Foreskin melanocyte (primary cell): ENCODE measurements at places on chromosomes 7 and 10.

DNA sequence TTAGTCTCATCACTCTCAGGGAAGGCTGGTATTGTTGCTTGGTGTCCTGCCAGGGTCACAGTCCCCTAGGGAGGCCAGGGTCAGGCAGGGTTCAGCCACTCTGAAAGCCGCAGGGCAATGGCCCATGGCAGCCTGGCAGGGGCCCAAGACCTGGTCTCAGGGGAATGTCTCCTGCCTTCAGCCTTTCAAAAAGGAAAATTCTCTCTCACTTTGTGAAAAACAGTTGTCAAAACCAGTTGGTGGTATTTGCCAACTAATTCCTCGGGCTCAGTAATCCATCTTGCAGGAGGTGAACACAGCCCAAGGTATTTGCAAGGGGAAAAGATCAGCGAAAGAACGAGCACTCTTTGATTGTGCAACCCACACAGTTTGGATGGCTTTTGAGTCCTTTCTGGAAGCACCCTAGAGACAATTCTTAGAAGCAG, 101.5 kb downstream of the JCAD start:
- no peak for DNase-seq

DNA sequence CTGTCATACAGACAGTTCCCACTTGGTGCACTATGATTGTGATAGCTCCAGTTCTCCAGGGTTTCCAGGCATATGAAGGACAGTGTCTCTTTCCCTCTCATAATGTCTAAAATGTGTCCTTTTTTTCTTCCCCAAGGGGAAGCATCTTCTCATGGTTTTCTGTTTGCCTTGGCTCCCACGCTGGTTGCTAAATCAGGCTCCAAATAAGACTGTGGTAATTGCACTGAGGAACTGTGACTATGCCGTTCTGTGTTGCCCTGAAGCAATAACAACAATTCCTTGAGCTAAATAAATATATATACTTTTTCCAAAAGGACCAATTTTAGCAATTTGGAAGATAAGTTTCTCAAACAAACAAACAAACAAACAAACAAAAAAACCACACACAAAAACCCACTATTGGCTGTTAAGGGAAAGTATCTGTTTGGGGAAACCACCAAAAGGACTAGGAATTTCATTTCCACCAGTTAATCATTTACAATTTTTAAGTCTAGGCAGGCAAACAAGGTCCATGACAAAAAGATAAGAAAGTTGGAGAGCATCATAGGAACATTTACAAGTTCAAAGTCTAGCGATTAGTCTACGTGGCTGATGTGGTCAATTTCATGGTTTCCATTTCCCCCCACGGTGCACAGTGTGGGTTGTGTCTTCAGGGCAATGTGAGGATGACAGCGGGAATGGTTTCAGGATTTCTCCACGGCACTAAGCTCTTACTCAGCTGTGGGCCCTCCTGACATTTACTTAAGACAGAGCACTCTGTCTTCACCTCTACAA, 62.4 kb downstream of the THNSL1 start:
- no peak for DNase-seq

GRCh38 chr10:75398692-75399460, 2.7 kb downstream of the ZNF503 start:
- no peak for DNase-seq

- no peak for DNase-seq
Measured at GRCh38 chr10:20740120-20740519, 157.0 kb downstream of the NEBL start.

- DNase-seq, result peak; percentile 48
Measured at GRCh38 chr7:16982640-16983350, 101.0 kb upstream of the AGR3 start.

- no peak for DNase-seq
Measured at GRCh38 chr7:134186801-134187200, 59.7 kb downstream of the LRGUK start.

GRCh38 chr10:77041636-77042258, 595.9 kb downstream of the KCNMA1 start:
- no peak for DNase-seq

DNA sequence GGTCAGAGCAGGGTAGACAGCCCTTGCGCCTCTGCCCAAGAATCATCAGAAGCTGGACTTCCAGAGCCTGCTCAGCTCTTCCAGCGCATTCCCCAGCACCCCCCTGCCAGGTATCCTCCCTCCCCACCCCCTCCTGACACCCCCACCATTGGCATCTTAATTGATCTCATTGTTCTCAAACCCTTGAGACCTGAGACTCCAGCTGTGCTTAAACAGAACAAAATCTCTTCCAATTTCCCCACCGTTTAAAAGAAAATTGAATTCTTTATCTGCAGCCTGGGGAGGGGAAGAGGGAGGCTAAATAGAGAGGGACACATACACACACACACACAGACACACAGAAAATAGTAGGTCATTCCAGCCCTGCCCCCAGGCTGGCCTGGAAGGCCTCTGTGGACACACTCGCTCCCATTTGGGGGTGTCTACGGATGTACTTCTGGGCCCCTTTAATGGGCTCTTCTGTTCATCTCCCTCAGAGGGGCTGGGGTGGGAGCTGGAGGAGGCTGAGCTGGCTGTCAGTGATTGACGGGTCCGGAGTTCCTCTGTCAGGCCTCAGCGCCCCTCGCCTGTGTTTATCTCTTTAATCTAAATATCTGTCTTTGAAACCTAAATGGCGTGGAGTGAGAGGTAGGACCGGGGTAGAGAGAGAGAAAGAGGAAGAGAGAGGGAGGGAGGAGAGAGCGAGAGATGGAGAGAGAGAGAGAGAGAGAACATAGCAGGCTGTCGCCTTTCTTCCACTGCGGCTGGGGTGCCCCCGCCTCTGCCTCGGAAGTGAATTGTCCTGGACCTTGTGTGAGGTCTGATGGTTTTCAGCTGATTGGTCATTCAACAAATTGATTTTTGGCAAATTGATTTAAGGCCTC, 61.7 kb downstream of the C10orf105 start:
- no peak for DNase-seq

- no peak for DNase-seq
Measured at GRCh38 chr10:129523031-129523722, 56.1 kb downstream of the MGMT start.

GRCh38 chr10:74799721-74800221, 26.6 kb upstream of the KAT6B start:
- DNase-seq, result no peak

GRCh38 chr10:12733271-12733670, 268.2 kb downstream of the CCDC3 start:
- DNase-seq, result no peak

GRCh38 chr10:131130025-131130424, 181.5 kb downstream of the TCERG1L start:
- peak; percentile 17 for DNase-seq

GRCh38 chr7:13948019-13948801, 41.3 kb downstream of the ETV1 start:
- no peak for DNase-seq

DNA sequence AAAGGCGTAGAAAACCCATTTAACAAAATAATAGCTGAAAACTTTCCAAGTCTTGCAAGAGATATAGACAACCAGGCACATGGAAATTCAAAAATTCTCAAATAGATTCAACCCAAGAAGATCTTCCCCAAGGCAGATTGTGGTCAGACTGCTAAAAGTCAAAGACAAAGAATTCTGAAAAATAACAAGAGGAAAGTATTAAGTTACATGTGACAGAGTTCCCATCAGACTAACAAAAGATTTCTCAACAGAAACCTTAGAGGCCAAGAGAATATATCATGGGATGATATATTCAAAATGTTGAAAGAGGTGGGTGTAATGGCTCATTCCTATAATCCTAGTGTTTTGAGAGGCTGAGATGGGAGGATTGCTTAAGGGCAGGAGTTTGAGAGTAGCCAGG, 59.8 kb downstream of the TMEM178B start:
- DNase-seq, result peak; percentile 97

GRCh38 chr7:1181640-1182039, 21.6 kb upstream of the ZFAND2A start:
- DNase-seq, result no peak

DNA sequence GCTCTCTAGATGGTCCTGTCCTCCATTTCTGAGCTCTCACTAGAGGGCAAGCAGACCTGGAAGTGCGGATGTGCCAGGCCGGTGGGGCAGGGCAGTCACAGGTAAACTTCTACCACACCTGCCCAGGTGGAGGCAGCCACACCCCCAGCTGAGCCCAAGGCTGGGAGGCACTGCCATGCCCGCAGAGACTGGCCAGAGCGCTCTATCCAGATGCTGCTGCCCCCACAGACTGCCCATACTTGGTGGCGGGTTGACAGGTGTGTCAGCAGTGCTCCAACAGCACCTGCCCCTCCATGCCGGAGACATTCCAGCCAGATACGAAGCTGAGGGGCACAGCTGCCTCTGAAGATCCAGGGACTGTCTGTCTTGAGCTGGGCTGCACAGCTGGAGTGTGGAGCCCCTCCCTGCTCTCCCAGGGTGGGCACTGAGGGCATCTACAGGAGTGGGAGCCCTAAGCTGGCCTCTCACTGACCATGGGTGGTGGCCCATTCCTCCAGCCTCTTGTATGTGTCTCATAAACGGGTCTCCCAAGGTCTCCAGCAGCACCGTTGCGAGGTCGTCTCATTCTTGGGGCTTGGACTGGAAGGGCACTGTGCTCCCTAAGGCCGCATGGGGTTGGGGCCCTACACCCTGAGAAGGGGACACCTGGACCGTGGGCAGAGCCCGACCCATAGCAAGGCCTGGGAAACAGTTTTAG, 38.2 kb upstream of the PPIF start:
- DNase-seq, result no peak

- no peak for DNase-seq
Measured at GRCh38 chr7:26404189-26404996, 112.7 kb downstream of the SNX10 start.

DNA sequence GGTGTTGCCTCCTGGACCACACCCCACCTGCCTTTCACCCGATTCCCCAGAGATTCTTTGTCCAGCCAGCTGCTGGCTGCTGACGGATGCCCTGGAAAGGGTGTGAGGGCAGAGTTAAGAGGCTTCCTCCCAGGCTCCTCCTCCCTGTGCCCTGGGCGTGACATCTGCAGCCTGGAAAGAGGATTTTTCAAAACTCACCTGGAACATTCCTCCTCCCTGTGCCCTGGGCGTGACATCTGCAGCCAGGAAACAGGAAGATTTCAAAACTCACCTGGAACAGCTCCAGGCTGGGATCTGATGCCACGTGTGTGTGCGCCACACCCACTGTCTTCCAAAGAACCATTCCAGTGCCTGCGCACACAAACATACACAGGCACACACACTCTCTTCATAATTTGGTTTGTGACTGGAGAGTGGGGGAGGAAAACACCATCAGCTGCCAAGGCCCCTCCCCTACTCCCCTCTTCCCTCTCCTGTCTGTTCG, 5.2 kb downstream of the MARVELD1 start:
- no peak for DNase-seq

GRCh38 chr10:16408379-16408778, 28.4 kb upstream of the PTER start:
- DNase-seq, result no peak

DNA sequence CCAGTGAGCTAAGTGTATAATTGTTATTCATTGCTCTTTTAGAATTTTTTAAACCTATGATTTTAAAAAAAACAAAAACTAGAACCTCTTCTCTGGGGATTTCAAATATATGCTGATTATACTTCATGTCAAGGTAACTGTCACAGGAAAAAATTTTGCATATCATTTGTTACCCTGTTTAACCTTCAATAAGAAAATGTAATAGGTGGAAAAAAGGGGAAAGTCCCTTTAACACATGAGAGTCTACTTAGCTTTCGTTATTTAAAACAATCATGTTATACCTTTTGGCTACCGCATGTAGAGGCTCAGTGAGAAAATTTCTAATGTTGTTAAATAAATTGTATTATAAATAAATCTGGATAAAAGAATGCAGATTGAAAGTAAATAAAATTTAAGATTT, 190.1 kb upstream of the AKR1E2 start:
- no peak for DNase-seq

DNA sequence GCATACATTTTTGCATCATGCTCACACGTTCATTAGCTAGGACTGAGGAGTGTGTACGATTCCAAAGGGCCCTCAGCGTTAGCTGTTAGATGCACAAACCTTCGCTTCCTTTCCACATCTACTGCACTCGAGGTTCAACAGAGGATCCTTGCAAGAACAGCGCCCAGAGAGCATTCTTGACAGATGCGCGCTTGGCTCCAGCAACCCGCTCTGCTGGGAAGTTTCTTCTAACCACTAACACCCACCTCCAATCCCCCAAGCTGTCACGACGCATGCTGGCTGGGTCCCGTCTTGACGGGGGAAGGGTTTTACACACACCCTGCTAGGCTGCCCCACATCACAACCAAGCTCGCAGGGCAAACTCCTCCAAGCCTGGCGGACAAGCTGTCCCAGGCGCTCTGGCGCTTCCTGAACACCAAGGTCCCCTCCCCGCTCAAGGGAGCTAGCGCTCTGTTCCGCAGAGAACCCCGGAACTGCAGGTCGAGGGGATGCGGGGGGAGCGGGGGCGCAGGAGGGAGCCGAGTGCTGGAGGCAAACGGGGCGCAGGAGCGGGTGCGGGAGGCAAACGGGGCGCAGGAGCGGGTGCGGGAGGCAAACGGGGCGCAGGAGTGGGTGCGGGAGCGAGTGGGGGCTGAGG, 653 bp upstream of the ADRB1 start:
- DNase-seq, result no peak

DNA sequence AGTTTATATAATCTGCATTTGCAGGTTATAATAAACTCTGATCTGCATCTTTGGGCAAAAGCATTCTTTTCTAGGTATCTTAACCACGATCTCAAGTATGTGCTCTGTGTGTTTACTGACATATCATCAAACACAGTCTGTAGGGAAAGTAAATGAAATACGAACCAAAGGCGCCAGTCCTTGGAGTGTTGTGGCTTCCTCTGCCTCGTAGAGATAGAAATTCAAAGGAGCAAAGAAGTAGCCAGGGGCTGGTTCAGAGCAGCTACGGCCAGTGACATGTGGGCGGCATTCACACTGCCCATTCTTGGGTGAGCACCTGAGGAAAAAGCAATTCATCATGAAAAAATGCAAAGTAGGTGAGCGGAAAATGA, 38.7 kb downstream of the LAMB4 start:
- DNase-seq, result no peak

- DNase-seq, result no peak
Measured at GRCh38 chr7:109377076-109377884, 807.6 kb downstream of the DNAJB9 start.

GRCh38 chr10:130336617-130337304, 200.6 kb downstream of the GLRX3 start:
- DNase-seq, result no peak

DNA sequence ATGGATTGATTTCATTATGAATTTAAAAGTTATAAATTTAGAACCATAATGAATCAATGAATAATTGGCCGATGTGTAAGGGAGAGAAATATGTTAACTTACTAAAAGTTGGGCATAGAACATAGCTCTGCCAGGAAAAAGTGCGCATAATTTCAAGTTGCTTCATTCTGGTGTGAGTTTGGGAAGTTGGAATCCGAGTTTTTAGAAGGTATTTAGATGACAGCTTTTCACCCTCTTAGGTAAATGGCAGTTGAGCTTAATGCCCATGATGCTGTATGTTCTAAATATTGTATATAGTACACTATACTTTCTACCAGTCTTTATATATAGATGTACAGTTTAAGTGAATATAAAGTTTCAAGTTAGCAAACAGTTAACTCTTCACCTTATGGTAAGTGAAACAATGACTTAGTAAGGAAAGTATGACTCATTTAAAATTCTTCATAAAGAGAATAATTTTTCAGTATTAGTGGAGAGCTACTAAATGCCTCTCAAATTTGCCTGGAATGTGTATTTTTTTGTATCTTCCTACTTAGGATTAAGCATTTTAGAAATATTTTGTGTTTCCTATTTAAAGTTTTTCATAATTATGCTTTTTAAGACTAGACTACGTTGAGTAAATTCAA, 1.6 kb downstream of the C1GALT1 start:
- DNase-seq, result no peak
